PC-3 (cell line): ENCODE measurements at places on chromosomes 16 and 17. TPM values are rescaled to one million over a fixed set of nuclear protein-coding genes. Genes with fewer than 3 reads are reported as not detected.

The HEATR9 gene
- not detected in 2 replicates for total RNA-seq

The DCAF7 gene
- 46.5 and 55.5 TPM in 2 replicates for total RNA-seq

The PIPOX gene
- total RNA-seq = 0.87 and 1.5 TPM in 2 replicates

The XAF1 gene
- total RNA-seq = not detected in 2 replicates

The TNP2 gene
- total RNA-seq = not detected in 2 replicates

The BCO1 gene
- total RNA-seq = not detected in 2 replicates

GRCh38 chr17:15341966-15342365, 569 bp upstream of the TEKT3 start:
- no peak for DNase-seq

DNA sequence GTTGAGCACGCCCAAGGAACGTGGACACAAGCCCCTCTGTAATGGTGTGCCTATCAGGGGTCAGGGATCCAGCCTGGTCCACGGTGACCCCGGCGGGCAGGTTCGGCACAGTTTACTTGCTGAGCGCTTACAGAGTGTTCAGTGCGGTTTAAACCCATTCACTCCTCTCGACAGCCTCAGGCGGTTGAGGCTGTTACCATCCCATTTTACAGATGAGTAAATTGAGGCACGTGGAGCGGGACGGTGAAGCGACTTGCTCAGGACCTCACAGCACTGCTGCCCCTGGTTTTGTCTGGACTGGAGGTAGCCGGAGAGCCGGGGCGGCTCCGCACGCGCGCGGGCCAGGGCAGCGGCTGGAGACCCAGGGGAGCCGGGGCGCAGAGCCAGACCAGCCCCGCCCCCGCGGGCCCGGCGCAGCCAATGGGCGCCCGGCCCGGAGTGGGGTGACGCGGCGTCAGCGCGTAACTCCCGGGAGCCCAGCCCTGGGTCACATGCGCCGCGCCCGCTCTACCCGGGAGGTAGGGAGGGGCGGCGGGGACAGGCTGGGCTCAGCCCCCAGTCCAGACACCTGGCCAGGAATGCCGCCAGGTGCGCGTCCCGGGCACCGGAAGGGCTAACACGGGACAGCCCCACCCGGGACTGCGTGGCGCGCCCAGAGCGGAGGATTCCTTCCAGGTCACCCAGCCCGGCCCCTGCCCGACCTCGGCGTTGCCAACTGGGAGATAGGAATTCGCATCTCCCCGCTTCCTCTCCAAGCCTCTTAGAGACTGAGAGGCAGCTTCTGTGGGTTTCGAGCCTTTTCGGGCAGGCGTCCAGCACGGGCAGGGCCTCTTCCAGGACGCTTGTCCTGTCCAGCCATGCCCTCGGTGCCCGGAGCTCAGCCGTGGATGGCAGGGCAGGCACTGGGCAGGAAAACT, 3.3 kb upstream of the SREBF1 start:
- peak; percentile 98 for DNase-seq

- peak; percentile 96 for DNase-seq
Measured at GRCh38 chr17:74744714-74745547, 3.5 kb upstream of the NHERF1 start.

DNA sequence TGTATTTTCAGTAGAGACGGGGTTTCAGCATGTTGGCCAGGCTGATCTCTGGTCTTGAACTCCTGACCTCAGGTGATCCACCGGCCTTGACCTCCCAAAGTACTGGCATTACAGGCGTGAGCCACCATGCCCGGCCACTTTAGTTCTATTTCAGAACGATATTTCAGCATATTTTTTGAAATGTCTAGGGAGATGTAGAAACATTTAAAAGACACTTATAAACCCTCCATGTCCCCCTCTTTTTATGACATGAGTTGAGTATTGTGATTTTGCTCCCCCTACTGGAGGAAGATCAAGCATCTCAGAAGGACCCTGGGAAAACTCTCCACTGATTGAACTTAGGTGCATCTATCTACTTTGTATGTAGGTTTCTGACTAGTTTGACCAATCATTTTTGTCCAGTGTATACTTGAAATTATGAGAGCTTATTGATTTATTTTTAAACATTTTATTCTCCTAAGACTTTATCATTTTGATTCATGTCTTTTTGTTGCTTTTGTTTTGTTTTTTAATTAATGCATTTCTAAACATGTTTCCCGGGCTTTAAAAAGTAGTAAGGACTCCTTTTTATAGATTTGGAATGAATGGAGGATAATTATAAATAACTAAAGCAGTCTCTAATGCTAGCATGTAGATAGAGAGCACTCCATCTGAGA, 105.1 kb downstream of the CHD9 start:
- DNase-seq = peak; percentile 52

GRCh38 chr16:3281222-3281820, 2.0 kb upstream of the ZNF263 start:
- no peak for DNase-seq

DNA sequence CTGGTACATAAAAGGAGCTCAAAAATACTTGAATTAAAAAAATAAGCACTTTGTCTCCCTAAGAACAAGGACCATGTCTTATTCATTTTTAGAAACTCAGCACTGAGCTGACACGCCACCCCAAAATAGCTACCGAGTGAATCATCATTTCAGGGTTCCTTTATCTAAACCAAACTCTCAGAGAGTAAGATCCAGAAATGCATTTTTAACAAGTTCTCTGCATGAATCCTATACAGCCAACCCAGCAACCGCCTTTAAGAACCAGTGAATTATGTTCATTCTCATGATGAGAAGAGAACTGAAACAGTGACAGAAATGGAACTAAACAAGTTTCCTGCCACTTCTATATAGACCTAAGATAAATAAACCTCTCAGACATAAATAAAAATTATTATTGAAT, 8.7 kb downstream of the C16orf87 start:
- no peak for DNase-seq

GRCh38 chr16:59591480-59591879, 857.4 kb upstream of the GOT2 start:
- peak; percentile 32 for DNase-seq

DNA sequence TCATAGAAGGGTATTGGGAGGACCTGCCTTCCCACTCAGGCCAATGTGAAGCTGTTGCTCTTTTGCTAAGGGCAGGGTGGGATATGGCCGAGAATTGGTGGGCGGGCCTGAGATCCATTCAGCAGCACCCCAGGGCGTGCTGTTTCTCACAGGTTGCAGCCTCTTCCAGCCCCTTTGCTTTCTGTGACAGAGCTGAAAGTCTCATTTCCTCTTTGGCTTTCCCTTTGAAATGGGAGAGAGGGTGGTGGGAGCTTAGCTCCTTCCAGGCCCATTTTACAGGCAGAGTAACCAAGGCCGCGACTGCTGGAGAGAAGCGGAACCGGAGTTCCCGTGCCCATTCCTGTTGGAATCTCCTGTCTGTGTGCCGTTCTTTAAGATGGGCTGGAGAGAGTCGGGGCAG, 183.0 kb downstream of the RAB11FIP4 start:
- no peak for DNase-seq

GRCh38 chr17:36469733-36470132, 16.7 kb upstream of the ZNHIT3 start:
- DNase-seq = no peak

DNA sequence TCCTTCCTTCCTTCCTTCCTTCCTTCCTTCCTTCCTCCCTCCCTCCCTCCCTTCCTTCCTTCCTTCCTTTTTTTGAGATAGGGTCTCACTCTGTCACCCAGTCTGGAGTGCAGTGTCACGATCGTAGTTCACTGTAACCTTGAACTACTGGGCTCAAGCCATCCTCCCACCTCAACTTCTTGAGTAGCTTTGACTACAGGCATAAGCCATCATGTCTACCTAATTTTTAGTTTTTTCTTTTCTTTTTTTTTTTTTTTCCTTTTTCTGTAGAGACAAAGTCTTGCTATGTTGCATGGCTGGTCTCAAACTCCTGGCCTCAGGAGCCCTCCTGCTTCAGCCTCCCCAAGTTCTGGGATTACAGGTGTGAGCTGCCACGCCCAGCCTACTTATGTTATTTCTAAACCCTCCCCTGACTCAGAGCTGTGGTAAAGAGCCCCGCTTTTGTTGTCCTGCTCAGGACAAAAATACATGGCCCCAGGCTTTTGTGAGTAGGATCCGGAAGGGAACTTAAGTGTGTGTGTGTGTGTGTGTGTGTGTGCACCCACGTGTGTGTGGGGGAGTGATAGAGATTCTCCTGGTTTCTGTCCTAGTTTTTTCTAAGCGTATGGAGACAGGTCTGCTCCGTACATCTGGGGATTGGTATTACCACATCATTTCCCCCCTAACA, 67.1 kb downstream of the PRKCB start:
- DNase-seq = peak; percentile 3

DNA sequence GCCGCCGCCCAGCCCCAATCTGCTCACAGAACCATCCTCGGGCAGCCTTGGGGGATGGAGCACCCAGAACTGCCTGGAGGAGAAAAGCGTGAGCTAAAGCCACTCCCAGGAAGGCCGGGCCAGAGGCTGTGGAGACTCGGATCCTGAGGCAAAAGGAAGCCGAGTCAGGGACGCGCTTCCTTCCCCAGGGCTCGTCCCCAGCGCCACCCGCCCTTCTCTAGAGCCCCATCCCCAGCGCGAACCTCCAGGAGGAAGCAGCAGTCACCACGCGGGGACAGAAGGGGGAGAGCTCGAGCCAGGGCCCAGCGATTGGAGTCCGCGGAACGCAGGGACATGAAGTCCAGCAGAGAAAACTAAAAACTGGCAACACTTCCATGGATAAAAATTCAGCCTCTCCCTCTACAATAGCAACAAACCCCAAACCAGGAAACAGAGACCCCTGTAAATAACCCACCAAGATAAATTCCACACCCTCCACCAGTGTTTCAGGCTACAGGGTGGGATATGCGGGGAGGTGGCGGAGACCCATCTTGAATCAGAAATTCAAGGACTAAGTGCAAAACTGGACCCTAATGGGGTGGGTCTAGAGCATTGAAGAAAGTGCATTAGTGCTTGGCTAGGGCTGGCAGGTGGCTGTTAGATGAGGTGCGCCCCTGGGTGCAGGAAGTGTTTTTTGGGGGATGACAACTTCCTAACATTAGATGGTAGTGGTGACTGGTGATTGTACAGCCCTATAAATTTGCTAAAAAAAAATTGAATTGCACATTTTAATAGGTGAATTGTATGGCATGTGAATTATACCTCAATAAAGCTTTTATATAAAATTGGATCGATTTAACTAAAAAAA, 116.1 kb upstream of the METRNL start:
- DNase-seq = peak; percentile 82

DNA sequence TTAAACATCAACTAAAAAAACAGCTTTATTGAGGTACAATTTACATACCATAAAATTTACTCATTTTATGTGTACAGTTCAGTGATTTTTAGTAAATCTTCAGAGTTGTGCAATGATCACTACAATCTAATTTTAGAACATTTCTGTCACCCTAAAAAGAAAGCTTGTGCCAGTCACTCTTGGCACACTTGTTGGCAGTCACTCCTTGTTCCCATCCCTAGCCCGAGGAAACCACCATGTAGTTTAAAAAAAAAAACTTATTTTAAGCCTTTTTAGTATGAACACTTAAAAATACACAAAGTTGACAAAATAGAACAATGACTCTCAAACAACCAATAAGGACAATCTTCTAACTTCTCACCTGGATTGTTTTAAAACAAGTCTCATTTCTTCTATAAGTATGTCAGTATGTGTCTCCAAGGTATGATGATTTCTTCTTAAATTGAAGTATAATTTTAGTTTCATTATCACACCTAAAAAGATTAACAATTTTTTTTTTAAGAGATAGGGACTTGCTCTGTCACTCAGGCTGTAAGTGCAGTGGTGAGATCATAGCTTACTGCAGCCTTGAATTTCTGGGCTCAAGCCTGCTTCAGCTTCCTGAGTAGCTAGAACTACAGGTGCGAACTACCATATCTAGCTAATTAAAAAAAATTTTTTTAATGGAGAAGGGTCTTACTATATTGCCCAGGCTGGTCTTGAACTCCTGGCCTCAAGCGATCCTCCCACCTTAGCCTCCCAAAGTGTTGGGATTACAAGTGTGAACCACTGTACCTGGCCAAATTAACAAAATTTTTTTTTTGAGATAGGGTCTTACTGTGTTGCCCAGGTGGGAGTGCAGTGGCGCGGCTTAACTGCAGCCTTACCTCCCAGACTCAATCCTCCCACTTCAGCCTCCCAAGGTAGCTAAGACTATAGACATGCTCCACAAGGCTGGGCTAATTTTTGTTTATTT, 53.2 kb downstream of the PPM1E start:
- no peak for DNase-seq

DNA sequence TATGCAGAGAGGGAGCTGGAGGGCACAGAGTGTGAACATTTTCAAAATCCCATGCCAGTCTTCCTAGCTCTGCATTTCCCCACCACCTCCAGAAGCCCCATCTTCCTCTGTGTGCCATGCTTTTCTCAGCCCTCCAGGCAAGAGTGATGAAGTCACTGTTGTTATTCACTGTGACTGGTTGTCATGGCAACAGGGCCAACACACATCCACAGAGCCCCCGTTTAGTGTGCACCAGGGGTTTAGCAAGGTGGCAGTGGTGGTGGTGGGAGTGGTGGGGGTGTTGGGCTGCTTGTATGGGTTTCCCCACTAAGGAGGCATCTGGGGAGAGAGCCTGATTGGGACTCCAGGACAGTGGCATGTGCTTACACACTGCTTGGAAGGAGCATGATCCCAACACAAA, 309.9 kb upstream of the ASIC2 start:
- no peak for DNase-seq

GRCh38 chr16:47777220-47777619, 316.1 kb downstream of the PHKB start:
- peak; percentile 79 for DNase-seq

GRCh38 chr17:37512442-37513068, 22.9 kb downstream of the DUSP14 start:
- DNase-seq = no peak

GRCh38 chr17:58693208-58693607, 806 bp downstream of the RAD51C start:
- DNase-seq = no peak

DNA sequence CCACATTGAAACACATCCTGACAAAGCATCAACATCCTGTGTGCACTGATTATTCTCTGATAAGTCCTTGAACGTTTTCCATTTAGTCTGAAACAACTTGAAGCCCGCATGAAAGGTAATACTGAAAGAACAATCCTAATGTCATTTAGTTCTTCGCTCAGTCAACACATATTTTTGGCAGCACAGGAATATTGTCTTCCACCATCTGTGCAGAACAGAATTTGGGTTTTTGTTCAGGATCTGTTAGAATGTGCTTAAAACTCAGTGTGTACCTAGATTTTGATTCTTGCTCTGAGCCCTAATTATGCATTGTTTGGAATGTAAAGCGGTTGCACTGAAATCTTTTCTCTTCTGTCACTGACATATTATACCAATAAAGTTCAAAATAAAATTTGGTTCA, 1036.6 kb downstream of the CDH11 start:
- no peak for DNase-seq
